ENCODE measurements at places on chromosomes 4 and X.

DNA sequence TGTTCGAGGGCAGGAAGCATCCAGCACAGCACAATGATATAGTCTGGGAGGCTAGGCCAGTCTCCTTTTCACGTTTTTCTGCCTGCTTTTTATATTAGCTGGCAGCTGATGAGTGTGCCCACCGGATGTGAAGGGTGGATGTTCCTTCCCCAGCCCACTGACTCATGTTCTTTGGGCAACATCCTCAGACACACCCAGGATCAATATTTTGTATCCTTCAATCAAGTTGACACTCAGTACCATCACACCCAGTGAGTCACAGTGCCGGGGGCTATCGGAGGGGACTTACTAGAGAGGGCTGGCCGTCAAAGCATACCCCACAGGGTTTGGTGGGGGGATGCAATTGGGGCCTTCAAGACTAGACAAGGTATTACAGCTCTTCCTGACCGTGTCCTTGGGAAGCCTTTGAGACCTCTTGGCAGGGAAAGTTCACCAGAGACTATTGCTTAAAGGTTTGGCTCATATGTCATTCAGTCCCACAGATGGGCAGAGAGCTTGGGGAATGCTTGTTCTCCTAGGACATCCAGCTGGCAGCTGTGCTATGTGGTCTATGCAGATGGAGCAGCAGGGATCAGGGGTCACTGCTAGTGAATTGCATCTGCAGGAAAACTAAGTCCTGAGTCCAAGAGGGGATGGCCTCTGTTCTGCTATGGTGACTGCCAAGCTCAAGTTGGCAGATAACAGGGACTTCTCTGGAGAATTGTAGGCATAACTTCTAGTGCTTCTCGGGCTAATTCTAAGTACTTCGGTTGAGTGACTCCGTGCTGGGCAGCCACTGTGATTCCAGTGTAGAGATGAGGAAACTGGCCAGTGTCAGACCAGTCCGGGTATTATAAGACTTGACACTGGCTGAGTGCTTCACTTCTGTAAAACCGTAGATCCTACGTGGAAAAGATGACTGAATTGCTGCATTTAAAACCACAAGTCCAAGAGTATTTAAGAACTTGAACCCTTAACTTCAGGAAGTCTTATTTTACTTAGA lies 12.9 kb upstream of the WDR1 start:
- no peak for DNase-seq

GRCh38 chrX:131938749-131939148 lies 84.4 kb upstream of the STK26 start:
- no peak for DNase-seq

GRCh38 chrX:15240414-15240813 lies 29.5 kb downstream of the ASB9 start:
- DNase-seq = no peak

DNA sequence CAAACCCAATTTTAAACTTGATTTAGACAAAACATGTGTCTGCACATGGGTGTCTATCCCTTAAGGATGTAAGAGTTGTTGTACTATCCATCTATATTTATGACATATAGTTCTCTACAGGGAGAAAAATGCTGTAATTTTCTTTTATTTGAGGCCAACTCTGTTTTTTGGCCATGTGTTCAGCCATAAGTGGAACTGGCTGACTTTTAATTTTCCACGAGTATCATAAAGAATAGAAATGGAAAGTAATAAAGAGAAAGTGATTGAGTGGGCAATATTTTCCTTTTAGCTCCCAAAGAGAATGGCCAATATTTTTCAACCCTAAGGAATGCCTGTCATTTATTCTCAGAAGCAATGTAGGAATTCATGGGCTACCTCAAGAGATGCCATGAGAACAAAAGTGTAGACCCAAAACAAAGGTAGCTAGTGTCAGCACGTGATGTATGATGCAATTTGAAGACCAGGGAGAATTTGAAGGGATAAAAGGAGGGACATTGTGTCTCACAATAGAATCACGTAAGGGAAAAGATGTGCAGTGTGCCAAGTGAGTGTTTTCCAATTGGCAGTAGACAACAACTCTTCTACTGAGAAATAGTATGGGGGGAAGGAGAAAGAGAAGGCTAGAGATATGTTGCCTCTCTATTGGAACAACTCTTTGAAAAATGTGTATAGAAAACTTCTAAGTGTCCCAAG lies 27.8 kb upstream of the MXRA5 start:
- no peak for DNase-seq

DNA sequence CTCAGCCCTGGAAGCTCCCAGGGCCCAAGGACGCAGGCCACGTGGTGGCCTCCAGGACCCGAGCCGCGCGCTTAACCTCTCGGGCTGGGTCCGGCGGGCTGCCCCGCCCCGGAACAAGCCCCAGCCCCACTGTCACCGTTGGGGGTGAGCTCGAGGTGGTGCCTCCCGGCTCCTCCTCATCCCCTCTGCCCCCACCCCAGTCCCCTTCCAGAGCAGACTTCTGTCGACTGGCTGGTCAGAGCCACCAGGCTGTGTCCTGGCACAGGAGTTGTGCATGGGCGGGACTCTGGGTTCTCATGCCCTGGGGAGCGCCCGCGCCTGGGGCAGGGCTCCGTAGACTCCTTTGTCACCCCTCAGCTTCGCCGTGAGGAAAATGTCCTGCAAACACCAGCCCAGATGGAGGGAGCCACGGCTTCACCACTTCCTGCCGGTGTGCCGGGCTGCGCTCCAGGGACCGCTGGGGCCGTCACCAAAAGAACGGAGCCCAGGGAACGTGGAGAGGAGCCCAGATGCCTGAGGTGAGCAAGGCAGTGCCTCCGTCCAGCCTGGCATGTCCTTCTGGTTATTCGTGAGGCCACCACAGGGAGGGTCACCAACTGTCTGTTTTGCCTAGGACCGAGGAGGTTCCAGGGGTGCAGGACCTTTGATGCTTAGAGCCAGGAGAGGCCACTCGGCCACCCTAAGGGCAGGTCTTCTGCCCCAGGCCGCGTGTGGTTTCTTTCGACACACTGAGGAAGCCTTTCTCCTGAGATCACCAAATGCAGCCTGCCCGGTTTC lies 7.1 kb upstream of the RGS12 start:
- DNase-seq = no peak

DNA sequence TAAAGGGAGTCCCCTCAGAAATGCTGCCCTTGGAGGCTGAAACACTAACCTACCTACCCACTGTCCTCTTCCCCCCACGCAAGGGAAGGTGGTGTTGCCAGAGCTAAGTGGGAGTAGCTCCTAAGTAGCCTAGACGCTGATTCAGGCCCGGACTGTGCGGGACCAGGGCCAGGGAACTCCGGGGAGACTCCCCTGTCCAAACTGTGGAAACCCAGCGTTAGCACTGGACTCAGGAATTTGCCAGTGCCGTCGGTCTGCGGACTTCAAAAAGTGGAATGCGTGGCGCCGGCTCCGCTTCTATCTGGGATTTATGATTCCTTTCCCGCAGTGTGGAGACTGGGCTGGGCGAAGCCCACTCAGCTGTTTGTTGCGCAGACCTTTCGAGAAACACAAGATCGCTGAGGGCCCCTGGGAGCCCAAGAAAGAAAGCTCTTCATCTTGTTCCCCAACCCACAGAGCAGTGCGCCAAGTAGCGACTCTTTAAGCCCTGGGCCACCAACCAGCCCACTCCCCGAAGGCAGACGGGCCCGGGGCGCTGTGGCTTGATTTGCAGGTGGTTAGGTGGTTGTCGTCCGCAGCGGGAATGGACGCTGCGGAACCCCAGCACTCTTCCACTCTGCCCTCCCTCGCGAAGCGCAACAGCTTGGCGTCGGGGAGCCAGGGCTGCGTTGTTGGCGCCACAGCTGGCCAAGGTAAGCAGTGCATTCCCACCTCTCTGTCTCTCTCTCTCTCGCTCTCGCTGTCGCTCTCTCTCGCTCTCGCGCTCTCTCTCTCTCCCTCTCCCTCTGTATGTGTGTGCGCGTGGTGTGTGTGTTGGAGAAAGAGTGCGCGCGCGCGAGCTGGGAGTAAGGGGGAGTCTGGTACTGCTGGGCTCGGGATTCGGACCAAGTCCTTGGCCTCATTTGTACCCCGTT lies 2.0 kb downstream of the TMEM255A start:
- peak; percentile 20 for DNase-seq

DNA sequence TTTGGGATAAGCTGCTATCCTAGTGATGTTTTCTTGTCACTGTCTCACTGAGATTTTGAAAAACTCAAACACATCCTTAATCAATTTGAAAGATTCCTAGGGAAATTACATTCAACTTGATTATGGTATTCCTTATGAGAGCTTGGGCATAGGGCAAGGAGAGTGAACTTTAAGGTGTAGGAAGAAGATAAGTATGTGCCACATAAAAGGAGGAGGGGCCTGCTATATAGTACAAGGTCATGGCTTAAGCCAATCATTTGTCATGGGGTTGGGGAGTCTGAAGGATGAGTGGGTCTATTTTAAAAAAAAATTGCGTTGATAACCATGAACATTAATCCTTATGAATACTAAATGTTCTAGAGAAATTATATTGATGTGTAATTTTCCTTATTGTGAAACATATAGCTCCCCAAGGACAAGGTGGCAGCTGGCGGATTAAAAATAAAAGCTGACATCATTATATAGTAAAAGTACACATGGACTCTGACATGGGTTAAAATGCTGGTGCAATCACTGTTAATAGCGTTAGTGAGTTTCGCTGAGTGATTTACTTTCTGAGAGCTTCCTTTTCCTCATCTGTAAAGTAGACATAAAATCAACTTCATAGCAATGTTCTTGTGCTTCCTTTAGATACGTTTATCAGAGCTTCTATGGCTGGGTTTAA lies 17.4 kb downstream of the GALNT7 start:
- DNase-seq = peak; percentile 69

DNA sequence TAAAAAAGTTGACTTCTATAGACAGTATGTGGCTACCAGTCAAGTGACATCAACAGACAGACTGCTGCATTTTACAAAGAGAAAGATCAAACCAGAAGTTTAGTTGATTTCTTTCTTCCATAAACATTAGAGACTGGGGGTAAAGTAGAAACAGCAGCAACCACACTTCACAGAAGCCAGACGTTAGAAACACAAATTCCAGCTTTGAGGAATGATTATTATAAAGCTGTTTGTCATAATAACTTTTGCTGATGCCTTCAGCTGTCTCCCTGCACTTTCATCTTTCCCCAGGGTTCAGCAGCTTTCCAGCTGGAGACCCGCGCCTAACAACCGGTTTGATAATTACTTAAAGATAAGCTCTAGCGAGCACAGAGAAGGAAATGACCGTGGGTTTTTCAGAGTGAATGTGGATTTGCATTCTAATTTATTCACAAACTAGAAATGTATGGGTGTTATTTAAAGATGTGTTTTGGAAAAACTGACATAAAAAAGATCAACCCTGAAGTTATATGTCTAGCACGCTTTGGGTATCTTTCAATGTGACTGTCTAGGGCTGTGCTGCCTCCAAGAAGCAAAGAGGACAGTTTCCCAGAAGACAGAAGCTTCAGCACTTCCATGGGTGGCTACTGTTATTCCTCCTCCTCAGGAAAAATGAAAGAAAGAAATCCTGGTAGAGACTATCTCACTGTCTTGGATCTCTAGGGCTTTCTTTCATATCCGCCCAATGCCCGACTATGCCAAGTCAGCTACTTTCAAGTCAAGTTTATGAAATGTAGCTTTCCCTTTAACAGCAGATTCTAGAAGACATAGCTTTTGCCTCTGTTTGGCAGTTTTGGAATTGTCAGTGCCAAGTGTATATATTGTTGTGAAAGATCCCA lies 15.0 kb upstream of the ENAM start:
- no peak for DNase-seq

- no peak for DNase-seq
Observed at GRCh38 chrX:63679432-63679831, 105.6 kb downstream of the ARHGEF9 start.

GRCh38 chrX:144219035-144219434 lies 335.2 kb downstream of the UBE2NL start:
- no peak for DNase-seq

DNA sequence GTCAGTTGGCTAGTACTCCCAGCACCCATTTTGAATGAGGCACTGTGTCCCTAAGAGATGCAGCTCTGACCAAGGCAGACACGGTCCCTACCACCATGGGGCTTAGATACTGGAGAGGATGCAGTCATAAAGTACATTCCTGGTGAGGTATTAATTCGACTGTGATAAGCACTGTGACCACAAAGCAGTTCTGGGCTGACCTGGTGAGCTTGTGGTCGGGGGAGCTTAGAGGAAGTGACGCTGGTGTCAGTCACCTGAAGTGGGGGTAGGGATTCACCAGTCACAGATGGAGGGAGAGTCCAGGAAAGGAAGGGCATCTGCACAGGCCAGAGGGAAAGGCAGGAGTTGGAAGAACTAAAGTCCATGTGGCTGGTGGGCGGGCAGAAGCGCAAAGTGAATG lies 15.8 kb upstream of the CLTRN start:
- DNase-seq = no peak

GRCh38 chrX:103400931-103401330 lies 24.6 kb downstream of the BEX3 start:
- no peak for DNase-seq

All from inflammatory macrophage treated with lipopolysaccharide for 1 hour (primary cell).